ENCODE measurements at places on chromosomes 2 and 18. TPM values are rescaled to one million over a fixed set of nuclear protein-coding genes. Genes with fewer than 3 reads are reported as not detected.

C18orf54 gene
- 8.7 TPM for total RNA-seq

STK11IP gene
- total RNA-seq = 14.7 TPM

POTEC gene
- not detected for total RNA-seq

MYCN gene
- 75.5 TPM for total RNA-seq

PDCL3 gene
- total RNA-seq = 8.1 TPM

EHD3 gene
- 7.5 TPM for total RNA-seq

CCDC148 gene
- 25.7 TPM for total RNA-seq

CELF4 gene
- 60.7 TPM for total RNA-seq

DNER gene
- total RNA-seq = 86.7 TPM

PEX13 gene
- 79.2 TPM for total RNA-seq

TGFA gene
- total RNA-seq = 14.2 TPM

EPHA4 gene
- total RNA-seq = 259 TPM

MYOM1 gene
- 2.3 TPM for total RNA-seq

IL1F10 gene
- not detected for total RNA-seq

ALPP gene
- total RNA-seq = not detected

Data from occipital lobe (tissue), 3 donors.